Suprapubic skin (tissue), 4 donors: ENCODE measurements at places on chromosomes 7 and 10. TPM values are rescaled to one million over a fixed set of nuclear protein-coding genes. Genes with fewer than 3 reads are reported as not detected.

DNA sequence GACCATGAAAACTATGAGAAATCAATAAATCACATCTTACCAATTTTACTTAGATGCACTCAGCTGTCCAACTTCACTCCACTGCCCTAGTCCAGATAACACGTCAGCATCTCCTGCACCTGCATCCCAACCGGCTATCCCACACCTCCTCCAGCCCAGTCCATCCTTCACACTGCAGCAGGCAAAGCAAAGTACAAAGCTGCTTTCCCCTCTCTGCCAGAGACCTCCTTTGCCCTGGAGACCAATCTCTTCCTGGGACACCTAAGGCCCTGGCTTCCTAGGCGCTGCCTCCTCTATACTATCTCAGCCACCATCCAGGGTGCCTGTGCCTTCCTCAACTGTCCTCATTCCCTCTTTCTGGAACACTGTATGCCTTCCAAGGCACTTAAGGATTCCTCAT is 90.3 kb upstream of the DDC start:
- H3K4me3 ChIP-seq = no peak overlapping the region
- peak; percentile 29 for DNase-seq
- H3K36me3 ChIP-seq = peaks cover 3% of the 10 kb centered on the region
- H3K4me1 ChIP-seq = peaks cover 35% of the 10 kb centered on the region
- H3K27me3 ChIP-seq = no peaks in the 10 kb centered on the region
- no peak overlapping the region for H3K27ac ChIP-seq

The GNG11 gene
- 6.8 TPM for total RNA-seq

DNA sequence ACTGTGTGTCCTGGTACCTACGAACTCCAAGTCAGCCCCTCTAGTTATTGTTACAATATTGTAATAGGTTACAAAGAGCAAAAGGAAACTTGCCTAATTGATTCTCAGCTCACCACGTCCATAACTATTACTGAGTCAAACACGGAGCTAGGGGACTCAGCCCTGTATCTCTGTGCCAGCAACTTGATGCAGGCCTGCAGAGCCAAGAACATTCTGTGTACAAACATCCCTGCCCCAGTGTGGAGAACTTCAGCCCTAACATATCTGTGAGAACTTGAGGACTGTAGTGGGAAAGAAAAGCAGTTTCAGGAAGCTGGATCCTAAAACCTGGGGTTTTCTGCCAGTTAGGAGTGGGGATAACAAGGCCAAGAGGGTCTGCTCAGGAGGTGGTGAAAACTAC is 114.9 kb upstream of the PRSS58 start:
- H3K27me3 ChIP-seq = no peaks in the 10 kb centered on the region
- no peaks in the 10 kb centered on the region for H3K36me3 ChIP-seq
- no peak overlapping the region for H3K4me3 ChIP-seq
- H3K4me1 ChIP-seq = peaks cover 15% of the 10 kb centered on the region
- no peak for DNase-seq
- H3K27ac ChIP-seq = peak overlapping the region; percentile 2

GRCh38 chr10:79417731-79418130 is 27.7 kb downstream of the ZCCHC24 start:
- H3K27me3 ChIP-seq = no peaks in the 10 kb centered on the region
- H3K27ac ChIP-seq = no peak overlapping the region
- peaks cover 63% of the 10 kb centered on the region for H3K4me1 ChIP-seq
- H3K4me3 ChIP-seq = no peak overlapping the region
- peaks cover 2% of the 10 kb centered on the region for H3K36me3 ChIP-seq
- no peak for DNase-seq

DNA sequence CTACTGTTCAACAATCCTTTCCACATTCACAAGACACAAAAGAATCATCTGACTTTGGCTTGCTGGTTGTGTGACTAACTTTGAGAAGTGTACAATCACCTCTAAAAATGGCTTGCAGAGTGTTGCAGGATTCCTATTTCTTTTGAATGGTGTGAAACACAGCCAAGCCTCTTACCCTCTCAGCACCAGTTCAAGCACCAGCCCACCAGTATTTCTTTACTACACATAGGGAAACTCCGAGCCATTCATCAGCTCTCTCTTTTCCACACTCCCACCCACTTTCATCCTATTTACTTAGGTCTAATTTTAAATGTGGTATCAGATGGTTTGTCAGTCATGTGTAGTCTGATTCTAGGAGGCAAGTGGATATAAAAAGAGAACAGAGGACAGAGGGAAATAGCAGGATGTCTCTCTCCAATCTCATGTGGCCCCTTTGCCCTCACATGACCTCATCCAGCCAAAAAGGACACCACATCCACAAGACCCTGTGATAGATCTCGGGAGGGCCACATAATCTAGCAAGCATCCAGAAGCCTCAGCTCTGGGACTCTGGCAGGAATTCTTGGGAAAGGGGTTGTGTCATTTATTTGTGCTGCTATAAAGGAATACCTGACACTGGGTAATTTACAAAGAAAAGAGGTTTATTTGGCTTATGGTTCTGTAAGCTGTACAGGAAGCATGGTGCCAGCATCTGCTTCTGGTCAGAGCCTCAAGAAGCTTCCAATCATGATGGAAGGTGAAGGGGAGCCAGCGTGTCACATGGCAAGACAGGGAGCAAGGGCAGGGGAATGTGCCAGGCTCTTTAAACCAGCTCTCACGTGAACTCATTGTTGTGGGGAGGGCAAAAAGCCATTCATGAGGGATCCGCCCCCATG is 66.8 kb upstream of the NEBL start:
- no peaks in the 10 kb centered on the region for H3K27me3 ChIP-seq
- DNase-seq = no peak
- no peak overlapping the region for H3K4me3 ChIP-seq

DNA sequence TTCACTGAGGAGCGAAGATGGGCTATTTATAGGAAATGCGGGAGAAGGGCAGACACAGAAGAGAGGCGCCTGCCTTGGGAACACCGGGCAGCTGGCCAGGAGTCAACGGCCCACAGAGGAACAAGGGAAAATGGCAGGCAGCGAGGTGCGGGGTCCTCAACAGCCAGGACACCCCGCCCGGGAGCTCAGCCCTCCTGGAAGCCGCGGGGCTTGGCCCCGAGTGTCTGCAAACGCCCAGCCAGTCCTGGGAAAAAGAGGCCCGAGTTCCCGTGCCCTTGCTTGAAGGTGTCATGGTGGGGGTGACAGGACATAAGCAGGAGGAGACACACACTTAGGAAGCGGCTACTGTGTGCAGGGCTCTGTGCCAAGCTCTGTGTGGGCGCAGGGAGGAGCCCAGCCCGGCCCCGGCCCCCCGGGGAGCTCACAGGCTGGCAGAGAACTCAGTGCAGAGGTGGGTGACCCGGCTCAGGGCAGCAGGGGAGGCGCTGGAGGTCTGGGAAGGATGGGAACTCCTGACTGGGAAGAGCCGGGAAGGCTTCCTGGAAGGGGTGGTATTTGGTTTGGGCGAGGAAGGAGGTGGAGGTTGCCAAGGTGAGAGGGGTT is 79.9 kb downstream of the ELFN1 start:
- H3K27ac ChIP-seq = no peak overlapping the region
- peaks cover under 1% of the 10 kb centered on the region for H3K36me3 ChIP-seq
- no peak overlapping the region for H3K4me3 ChIP-seq

The ANKRD2 gene
- not detected for total RNA-seq

DNA sequence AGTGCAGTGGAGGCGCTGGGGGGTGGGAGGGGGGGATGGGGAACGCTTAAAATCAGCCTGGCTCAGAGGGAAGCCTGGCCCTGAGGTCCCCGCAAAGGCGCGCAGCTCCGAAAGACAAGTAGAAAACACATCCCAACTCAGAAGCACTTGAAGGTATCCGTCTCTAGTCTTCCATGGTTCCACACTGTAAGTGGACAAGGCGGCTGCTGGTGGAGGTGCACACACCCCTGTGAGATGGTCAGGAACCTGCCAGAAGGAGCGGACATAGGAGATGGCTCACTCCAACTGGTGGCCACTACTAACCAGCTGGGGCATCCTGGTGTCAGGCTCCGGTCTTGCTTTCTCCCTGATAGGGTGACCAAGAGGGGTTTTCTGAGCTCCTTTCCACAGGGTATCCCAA is 41.7 kb downstream of the CTBP2 start:
- peaks cover 64% of the 10 kb centered on the region for H3K4me1 ChIP-seq
- H3K27me3 ChIP-seq = no peaks in the 10 kb centered on the region
- peak overlapping the region; percentile 72 for H3K27ac ChIP-seq

DNA sequence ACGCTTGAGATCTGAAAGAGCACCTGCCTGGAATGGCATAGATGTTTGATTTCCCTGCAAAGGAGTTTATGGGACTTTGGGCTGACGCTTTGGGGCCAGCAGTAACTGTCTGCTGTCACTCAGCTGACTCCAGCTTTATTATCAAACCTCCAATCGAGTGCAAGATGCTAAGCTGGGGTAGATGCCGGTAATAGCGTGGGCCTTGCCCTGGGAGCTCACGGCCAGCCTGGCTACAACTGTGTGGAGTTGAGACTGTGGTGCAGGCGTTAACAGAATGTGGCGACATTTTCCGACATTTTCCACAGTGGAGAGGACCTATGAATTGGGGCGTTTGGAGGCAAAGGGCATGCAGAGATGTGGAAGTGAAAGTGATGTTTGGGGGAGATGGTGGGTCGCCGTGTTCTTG is 1.3 kb downstream of the CHST12 start:
- H3K4me1 ChIP-seq = peaks cover 67% of the 10 kb centered on the region
- H3K4me3 ChIP-seq = peak overlapping the region; percentile 79

DNA sequence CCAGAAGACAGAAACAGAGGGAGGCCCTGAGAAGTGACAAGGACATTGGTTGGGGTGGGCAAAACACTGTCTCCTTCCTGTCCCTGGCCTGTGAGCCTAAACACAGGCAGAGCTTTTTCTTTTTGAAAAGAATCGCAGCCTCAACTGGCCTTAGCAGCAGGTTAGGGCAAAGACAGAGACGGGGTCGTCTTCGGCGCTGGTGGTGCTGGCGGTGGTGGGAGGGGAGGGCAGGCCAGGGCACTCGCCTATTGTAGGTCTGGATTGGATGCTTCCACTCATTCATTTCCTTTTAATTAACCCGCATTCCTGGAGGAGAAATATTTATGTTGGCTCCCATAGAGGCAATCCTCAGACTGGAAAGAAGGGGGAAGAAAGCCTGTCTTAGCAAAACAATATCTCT is 22.6 kb downstream of the WNT8B start:
- peaks cover 19% of the 10 kb centered on the region for H3K4me1 ChIP-seq
- no peak overlapping the region for H3K4me3 ChIP-seq
- no peak overlapping the region for H3K27ac ChIP-seq

The TAC1 gene
- total RNA-seq = 1.1 TPM

The PLPP4 gene
- total RNA-seq = not detected

DNA sequence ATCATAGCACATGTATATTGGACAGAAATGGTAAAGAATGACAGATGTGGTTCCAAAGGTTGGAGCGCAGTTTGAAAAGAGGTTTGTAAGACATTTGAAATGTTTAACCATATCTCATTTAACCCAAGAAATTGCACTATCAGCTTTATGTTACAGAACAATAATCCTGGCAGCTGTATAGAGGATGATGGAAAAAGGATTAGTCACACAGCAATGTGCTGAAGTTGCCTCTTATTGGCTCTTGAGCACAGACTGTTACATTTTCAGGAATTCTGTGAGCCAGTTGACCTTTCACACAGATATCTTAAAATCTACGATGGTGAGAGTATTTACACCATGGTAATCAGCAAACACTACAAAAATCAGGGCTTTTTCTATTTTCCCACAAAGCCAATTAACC is 3.9 kb downstream of the COG5 start:
- no peak overlapping the region for H3K4me3 ChIP-seq
- no peak for DNase-seq
- H3K27ac ChIP-seq = no peak overlapping the region
- H3K36me3 ChIP-seq = peaks cover 13% of the 10 kb centered on the region
- H3K27me3 ChIP-seq = no peaks in the 10 kb centered on the region

The PLEKHS1 gene
- total RNA-seq = 0.98 TPM

The CPXM2 gene
- 2.9 TPM for total RNA-seq

GRCh38 chr7:23295401-23295697 is 3.8 kb upstream of the MALSU1 start:
- H3K27me3 ChIP-seq = no peaks in the 10 kb centered on the region
- DNase-seq = no peak
- H3K4me1 ChIP-seq = peaks cover 16% of the 10 kb centered on the region
- no peaks in the 10 kb centered on the region for H3K36me3 ChIP-seq

GRCh38 chr10:124544711-124545110 is 83.1 kb downstream of the LHPP start:
- no peak overlapping the region for H3K27ac ChIP-seq
- no peaks in the 10 kb centered on the region for H3K27me3 ChIP-seq
- no peak for DNase-seq
- no peaks in the 10 kb centered on the region for H3K36me3 ChIP-seq
- peaks cover 7% of the 10 kb centered on the region for H3K4me1 ChIP-seq
- no peak overlapping the region for H3K4me3 ChIP-seq

GRCh38 chr10:29199941-29200679 is 88.8 kb upstream of the LYZL1 start:
- H3K27me3 ChIP-seq = peaks cover 7% of the 10 kb centered on the region
- no peaks in the 10 kb centered on the region for H3K4me1 ChIP-seq
- no peak overlapping the region for H3K27ac ChIP-seq
- no peaks in the 10 kb centered on the region for H3K36me3 ChIP-seq

DNA sequence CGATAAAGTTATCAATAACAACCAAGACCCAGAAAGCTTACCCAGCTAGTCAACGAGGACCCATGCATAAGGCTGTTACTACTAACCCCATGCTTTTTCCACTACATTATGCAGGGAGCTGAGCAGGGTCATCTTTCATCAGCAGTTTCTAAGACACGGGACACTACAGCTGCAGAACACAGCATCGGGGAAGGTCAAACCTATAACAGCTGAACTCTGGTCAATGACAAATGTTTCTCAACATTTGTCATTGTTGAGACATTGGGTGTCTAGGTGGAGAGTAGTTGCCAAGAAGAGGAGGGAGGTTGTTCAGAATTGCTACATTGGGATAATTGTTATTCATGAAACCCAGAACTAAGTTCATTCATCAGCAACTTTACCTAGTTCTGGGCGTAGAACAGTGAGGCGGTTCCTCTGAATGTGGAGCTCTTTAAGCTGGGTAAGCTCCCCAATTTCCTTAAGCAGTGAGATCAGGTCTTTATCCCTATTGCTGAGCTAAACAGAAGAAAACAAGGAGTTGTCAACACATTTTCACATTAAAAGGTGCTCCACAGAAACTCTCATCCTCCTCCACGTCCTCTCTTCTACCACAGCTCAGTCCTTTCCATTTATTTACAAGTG is 105.6 kb downstream of the ZNF22 start:
- H3K36me3 ChIP-seq = no peaks in the 10 kb centered on the region
- no peak for DNase-seq

- no peak overlapping the region for H3K4me3 ChIP-seq
- DNase-seq = no peak
- H3K27me3 ChIP-seq = no peaks in the 10 kb centered on the region
- H3K36me3 ChIP-seq = no peaks in the 10 kb centered on the region
- no peak overlapping the region for H3K27ac ChIP-seq
These were observed 95.8 kb upstream of the CACUL1 start for GRCh38 chr10:118850418-118851061.

The NEUROG3 gene
- total RNA-seq = not detected

- H3K36me3 ChIP-seq = no peaks in the 10 kb centered on the region
- H3K4me3 ChIP-seq = no peak overlapping the region
- peaks cover 8% of the 10 kb centered on the region for H3K27me3 ChIP-seq
- no peak for DNase-seq
These were observed 209.7 kb downstream of the OTUD1 start for GRCh38 chr10:23648618-23649017.
